NCI-H2081 (cell line): ENCODE measurements at places on chromosomes 13 and 19.

- DNase-seq, result peak; percentile 33
These were observed 34.2 kb upstream of the PNMA8B start for GRCh38 chr19:46529622-46530451.

DNA sequence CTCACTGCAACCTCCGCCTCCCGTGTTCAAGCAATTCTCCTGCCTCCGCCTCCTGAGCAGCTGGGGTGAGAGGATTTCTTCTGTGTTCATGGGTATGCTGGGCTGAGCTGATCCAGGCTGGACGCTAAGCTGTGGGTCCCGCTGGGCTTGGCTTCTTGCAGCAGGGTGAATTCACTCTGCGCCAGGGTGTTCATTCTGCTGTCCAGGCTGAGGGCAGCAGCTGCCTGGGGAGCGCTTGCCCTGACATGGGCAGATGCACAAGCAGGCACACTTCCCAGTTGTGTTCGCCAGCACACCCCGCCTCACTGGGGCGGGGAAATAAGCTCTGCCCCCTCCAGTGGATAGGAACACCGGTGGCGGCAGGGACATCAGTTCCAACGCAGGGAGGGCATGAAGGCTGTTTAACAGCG is 7.3 kb upstream of the INAFM1 start:
- no peak for DNase-seq

GRCh38 chr19:4034048-4035017 is 26.8 kb downstream of the PIAS4 start:
- DNase-seq, result no peak

GRCh38 chr19:10615429-10616023 is 9.8 kb upstream of the SLC44A2 start:
- no peak for DNase-seq

GRCh38 chr13:36913463-36913862 is 6.6 kb downstream of the SMAD9 start:
- peak; percentile 23 for DNase-seq

- no peak for DNase-seq
These were observed 532.3 kb upstream of the SLITRK5 start for GRCh38 chr13:87138866-87139265.

- DNase-seq, result no peak
These were observed 23.4 kb downstream of the FAM124A start for GRCh38 chr13:51245583-51245982.

DNA sequence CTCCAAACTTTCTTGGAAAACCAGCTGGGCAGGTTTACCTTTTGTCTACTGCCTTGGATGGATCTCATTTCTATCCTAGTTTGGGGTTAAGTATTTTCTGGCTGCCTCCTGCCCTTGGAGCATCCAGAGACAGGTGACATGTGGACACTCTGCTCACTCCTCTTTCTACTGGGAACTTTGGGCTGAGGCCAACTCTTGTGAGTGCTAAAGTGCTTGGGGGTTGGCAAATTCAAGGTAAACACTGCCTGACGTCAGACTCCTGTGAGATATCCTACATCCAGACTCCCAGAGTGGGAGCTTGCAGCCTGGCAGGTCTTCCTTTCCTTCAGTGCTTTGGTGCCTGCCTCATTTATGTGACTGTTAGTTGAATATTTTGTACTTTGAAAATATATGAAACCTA is 388.1 kb downstream of the KCNRG start:
- DNase-seq, result no peak

- DNase-seq, result no peak
These were observed 211.1 kb upstream of the NBEA start for GRCh38 chr13:34730961-34731360.

- no peak for DNase-seq
These were observed 17.2 kb downstream of the KCNC3 start for GRCh38 chr19:50311723-50312635.

- DNase-seq, result no peak
These were observed 2.4 kb upstream of the RGL3 start for GRCh38 chr19:11421371-11422098.

- no peak for DNase-seq
These were observed 123.6 kb upstream of the MAB21L1 start for GRCh38 chr13:35600137-35600536.

- peak; percentile 0 for DNase-seq
These were observed 295.8 kb downstream of the NDFIP2 start for GRCh38 chr13:79776531-79777295.

DNA sequence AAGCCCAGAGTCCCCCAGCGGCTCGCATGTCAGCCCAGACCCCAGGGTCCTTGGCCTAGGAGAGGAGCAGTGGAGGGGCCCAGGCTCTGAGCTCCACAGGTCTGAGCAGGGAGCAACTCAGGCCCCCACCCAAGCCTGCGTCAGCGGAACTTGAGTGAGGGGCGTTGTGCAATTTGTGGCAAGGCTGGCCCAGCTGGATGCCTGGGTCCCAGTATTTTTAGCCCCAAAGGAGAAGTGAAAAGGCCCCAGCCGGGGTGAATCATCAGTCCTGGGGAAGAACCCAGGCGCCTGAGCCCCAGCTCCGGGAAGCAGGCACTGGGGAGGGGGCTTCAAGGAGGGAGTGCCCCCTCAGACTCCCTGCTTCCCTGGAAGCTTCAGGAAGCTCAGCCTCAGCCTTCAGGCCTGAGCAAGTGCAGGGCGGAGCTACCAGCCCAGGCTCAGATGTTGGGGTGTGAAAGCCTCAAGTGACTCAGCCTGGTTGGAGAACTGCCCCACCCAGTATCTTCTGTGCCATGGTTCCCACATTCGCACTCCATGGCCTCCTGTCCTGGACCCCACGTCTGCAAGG is 7.2 kb downstream of the MED29 start:
- DNase-seq, result no peak

DNA sequence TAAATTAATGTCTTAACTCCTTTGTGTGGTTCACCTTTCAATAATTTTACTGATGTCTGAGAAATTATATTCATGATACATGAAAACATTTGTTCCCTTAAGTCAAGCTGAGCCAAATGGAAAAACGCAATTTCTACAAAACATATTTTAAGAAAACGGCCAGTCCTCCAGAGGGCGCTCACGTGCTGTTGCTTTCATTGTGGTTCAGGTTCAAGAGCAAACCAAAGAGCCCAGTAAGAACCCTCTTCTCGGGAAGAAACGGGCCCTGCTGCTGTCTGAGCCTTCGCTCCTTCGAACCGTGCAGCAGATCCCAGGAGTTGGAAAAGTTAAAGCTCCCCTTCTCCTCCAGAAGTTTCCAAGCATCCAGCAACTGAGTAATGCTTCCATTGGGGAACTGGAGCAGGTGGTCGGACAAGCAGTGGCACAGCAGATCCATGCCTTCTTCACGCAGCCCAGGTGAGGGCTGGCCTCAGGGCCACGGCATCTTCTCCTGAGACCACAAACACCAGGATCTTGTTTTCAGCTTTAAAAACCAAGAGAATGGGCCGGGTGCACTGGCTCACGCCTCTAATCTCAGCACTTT is 4.3 kb downstream of the FAAP24 start:
- DNase-seq, result peak; percentile 51

DNA sequence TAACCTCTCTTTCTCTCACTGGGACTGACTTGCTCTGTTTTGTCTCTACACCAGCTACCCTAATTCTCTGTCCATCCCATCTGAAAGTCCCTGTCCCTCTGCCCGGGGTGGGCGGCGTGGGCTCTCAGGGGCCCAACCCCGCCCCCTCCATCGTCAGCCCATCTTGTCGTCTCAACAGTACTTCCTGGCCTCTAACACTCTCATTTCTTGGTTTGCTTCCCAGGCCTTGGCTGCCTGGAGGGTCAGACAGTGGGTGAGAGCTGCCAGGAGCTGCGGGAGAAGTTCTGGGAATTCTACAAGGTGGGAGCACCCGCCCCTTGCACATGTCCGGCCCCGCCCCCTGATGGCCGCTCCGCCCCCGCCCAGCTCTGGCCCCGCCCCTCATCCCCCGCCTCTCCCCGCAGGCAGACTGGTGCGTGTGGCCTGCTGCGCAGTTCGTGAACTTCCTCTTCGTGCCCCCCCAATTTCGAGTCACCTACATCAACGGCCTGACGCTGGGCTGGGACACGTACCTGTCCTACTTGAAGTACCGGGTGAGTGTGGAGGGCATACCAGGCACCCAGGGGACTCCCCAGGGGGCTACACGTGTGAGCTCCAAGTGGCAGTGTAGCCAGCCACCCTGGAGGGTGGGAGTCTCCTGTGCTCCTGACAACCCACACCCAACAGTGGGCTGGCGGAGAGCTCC is 1.7 kb downstream of the MPV17L2 start:
- DNase-seq, result no peak

GRCh38 chr19:42111384-42111783 is 20.9 kb downstream of the POU2F2 start:
- no peak for DNase-seq

DNA sequence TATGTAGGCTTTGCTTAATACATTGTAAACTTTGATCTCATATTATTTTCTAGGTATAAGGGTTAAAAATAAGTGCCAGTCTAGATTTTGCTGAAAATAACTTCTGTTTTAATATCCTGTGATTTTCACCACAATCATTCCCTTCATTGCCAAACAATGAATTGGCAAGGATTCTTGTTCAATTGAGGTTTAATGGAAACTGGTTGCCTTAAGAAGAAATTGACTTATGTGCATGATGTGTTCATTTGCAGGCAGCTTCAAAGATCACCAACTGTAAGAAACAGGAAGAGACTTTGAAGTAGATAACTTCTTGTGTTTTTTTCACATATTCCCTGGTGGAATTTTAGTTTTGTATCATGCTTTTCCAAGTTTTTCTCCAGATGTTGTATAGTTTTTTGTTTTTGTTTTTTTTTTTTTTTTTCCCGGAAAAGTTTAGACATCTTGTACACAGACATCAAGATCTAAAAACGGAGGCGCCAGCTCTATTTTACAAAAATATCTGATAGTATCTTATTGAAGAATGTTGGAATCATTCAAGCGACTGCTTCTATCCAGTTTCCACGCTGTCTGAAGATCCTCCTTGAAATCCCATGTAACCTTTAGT is 108.3 kb downstream of the POSTN start:
- DNase-seq, result no peak

DNA sequence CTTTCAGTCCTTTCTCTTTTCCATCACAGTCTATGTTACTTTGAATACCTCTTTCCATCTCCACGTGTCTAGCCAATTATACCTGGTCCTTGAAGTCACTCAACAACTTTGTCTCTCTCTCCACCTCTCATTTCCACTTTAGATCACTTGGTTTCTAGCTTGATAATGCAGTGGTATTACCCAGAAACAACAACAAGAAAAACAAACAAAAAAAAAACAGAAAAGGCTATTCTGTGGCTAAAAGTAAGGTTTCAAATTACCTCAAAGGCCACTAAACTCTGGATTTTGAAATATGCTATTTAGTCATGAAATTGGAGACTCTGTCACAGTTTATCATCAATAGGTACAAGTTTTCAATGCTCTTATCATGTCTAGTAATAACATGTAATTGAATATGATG is 184.8 kb downstream of the PCDH9 start:
- DNase-seq, result no peak

DNA sequence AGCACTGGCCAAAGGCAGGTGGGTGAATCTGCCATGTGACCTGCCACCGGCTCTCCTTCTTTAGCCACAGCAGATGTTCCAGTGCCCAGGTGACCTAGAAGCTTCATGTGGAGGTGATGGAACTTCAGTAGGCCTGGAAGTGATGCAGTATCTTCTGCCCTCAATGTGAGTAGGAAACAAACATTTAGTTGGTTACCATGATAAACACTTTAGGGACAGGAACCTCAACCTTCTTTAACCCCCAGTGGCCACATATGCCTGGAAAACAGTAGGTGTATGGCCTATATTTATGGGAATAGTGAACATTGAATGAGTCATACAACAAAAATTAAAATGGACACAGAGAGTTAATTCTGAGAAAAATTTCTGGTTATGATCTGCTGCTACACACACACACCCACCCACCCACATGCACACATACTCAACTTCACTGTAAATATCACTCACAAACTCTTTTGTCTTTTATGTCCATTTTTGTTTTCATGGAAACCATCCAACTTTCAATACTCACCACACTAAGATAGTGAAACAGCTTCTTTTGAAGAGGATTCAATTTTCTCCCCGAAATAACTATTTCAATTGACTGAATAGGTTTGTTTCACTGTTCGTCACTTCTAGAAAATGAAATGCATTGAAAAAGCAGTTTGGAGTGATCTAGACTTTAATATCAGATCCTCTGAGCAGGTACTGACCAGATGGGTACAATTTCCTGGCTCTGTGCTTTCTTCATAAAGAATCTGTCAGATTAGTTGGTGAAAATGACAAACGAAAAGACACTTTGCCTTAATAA is 97.3 kb downstream of the STARD13 start:
- no peak for DNase-seq

DNA sequence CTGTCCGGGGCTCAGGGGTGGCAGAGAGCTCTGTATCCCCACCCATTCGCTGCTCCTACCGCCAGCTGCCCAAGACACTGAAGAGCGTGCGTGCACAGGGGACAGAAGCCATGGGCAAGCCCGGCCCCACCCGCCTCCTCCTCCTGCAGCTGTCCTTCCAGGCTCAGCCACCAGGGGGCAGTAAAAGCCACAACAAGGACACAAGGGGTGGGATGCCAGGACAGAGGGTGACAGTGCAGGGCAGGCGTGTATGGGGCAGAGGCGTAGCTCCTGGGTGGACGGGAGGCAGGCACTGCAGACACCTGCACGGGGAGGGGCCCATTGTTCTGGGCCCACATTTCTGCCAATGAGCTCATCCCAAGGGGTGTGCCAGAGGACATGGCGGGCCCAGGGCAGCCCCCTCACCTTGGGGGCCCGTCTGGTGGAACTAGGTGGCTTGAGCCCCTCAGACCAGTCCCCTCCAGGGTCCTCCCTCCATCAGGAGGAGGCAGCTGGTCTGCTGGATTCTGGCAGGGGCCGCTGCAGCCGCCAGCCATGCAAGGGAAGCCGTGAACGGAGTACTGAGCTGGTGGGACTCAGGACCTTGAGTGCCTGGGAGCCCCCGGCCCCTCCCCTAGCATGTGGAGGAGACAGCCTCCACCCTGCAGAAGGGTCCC is 61.2 kb downstream of the MLLT1 start:
- DNase-seq, result peak; percentile 46

- no peak for DNase-seq
These were observed 140.6 kb downstream of the KDM4B start for GRCh38 chr19:5109560-5109959.

DNA sequence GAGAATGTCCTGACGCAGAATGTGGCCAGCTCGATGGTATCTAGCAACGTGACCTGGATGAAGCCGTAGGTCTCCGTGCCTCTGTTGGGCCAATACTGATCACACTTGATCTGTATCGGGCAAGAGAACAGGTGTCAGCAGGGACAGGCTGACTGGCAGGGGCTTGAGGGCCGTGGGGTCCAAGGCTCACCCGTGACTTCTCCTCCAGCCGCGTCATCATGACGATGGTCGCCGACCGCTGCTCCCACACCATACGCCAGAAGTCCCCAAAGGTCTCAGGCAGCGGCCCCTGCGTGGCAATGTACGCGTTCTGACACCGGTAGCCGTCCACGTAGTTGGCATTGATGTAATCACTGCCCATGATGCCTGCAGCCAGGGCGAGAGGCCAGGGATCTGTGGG is 126.2 kb downstream of the PTPRS start:
- DNase-seq, result no peak
